ENCODE measurements at places on chromosomes 12 and 14.

DNA sequence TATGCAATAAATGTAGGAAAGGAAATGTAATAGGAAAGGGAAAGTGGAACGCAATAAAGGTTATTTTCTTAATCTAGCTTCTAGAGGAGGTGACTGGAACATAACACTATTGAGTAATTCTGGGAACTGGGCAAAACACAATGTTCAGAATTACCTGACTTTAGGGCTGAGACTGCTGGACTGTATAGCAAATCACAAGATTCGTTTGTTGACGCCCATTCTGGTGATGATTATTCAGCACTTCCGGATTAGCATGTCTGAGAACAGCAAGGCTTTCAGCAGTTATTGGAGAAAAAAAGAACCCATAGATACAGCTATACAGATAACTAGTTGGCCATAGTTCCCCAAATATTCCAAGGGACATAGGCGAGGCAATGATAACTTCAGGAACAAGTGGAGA lies 2.3 kb upstream of the KLRD1 start:
- no peak for DNase-seq

GRCh38 chr12:18145924-18146323 lies 55.9 kb upstream of the RERGL start:
- DNase-seq = no peak

- DNase-seq = no peak
Observed at GRCh38 chr14:102044566-102044965, 42.3 kb downstream of the HSP90AA1 start.

DNA sequence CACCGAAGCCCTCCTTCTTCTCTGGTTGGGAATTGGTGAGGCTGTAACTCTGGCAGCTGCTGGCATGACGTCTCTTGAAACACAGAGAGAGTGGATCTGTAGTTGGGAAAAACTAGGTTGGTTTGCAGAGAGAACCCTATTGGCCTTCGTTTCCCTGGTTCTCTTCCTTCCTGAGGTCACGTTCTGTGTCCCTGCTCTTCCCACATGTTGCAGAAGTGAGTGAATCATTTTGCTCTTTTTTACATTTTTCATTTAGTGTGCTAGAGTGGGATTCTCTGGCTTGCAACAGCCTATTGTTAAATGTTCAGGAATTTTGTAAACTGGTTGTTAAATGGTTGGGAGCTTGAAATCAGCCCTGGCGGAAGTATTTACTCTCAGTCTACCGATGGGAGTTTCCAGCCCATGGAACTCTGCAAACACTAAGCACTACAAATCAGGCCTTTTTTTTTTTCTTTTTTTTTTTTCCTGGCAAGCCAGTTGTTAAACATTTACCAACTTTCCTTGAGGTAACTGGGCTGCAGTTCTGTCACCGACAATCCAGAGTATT lies 26.8 kb upstream of the CKAP4 start:
- DNase-seq = no peak

- no peak for DNase-seq
Observed at GRCh38 chr14:54794796-54795195, 107.8 kb downstream of the GCH1 start.

- peak; percentile 11 for DNase-seq
Observed at GRCh38 chr12:113333877-113334785, 778 bp downstream of the SLC8B1 start.

DNA sequence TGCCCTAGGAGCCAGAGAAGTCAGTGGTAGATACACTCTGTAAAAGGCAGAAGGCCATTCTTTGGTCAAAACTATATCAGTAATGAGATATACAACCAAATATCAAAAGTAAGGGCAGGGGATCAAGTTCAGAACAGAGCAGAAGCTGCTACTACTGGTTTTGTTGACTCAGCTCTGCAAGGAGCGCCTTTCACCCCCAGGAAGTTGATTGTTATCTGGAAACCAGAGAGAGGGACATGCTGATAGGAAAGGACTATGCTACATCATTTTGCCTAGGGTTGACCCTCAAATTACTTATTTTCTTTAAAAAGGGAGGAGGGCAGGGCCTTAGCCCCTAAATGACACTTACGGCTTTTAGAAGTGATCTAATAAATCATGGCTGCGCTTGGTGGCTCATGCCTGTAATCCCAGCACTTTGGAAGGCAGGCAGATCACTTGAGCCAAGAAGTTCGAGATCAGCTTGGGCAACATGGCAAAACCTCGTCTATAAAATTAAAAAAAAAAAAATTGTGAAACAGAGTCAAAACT lies 194.0 kb downstream of the KLHL28 start:
- DNase-seq = no peak

- DNase-seq = no peak
Observed at GRCh38 chr12:18054925-18055619, 34.9 kb downstream of the RERGL start.

- no peak for DNase-seq
Observed at GRCh38 chr12:109729371-109729781, 15.8 kb downstream of the FAM222A start.

DNA sequence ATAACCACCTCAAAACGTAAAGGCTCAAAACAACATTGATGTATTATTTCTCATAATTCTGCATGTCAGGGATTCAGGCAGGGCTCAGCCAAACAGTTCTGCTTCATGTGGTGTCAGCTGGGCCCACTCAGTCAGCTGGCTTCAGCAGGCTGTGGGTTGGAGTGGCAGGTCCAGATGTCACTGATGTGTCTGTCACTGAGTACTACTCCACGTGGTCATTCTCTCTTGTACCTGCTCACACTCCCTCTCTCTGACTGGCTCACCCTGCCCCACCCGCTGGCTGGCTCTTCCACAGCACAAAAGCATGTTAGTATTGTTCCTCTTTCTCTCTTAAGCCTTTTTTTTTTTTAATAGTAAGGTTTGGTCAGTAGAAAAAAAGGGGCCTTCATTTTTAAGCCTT lies 182.4 kb downstream of the DICER1 start:
- no peak for DNase-seq

- no peak for DNase-seq
Observed at GRCh38 chr14:104438166-104438887, 141.2 kb upstream of the C14orf180 start.

GRCh38 chr12:108123402-108123801 lies 5.7 kb upstream of the WSCD2 start:
- no peak for DNase-seq

DNA sequence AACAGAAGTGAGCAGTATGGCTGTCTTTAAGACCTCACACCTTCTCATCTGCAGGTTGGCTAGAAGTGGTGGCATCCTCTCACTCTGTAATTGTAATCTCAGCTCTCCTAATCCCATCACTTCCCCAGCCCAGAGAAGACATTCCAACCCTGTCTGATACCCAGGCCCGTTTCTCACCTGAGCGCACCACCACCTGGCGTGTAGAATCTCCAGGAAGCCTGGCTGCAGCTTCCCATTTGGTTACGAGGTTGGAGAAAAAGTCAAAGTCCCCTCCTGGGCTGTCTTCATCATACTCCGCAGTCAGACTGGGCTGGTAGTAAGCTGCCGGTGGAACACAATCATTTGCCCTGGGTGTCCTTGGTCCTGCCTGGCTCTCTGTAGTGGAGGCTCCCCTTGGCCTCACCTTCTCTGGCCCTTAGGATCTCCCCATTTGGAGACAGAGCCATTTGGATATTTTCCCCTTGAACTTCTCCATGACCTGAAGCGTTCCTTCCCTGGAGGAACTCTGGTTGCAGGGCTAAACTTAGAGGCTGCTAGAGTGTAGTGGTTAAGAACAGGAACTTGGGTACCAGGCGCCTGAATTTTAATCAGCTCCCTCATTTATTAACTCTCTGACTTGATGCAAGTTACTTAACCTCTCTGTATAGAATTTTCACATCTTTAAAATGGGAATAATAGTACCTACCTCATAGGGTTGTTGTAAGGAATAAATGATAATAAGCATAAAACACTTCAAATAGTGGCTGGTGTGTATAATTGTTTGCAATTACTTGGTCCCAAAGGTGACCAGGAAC lies 1.8 kb downstream of the SDR39U1 start:
- no peak for DNase-seq

GRCh38 chr14:37203423-37203822 lies 5.7 kb downstream of the MIPOL1 start:
- no peak for DNase-seq

- DNase-seq = no peak
Observed at GRCh38 chr12:11664101-11664500, 14.6 kb downstream of the ETV6 start.

DNA sequence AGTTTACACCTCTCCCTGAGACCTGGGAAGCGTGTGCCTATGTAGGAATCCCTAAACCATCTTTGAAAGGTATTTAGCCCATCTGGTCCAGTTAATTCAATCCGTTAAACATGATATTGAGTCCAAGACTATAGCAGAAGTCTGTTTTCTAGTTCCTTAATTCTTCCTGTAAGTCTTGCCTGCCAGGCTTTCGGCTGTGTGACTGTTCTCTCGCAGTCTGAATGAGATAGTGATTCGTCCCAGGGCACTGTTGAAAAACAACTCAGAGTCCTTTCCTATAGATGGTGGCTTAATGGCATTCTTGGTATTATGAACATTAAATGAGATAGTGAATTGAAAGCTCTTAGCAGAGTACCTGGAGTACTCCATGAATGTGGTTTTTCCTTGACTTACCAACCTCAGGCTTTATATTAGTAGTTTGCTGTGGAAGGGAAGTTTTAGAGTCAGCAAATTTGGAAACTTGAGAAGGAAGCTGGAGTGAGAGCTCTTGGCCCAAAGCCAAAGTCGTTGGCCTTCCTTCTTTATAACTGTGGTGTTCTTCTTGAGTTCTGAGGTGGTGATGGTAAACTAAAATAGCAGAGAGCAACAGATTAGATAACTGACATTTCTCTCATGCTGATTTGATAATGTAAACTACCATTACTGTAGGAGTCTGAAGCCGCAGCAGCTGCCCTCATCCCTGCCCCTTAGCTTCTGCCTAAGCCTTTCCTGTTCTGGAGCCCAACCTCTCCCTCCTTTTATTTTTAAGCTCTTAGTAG lies 76.5 kb downstream of the TGFB3 start:
- no peak for DNase-seq

GRCh38 chr14:22600027-22600426 lies 1.9 kb downstream of the ABHD4 start:
- DNase-seq = no peak

DNA sequence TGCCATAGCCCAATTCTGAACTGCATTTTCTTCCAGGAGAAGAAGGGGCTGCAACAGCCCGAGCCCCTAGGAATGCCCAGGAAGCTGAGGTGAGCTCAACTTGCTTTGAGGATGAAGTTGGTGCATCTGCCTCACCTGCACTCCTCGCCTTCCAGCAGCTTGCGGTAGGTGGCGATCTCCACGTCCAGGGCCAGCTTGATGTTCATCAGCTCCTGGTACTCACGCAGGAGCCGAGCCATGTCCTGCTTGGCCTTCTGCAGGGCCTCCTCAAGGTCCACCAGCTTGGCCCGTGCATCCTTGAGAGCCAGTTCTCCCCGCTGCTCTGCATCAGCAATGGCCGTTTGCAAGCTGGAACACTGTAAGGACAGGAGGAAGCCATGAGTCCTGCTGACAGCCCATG lies 6.0 kb downstream of the KRT75 start:
- peak; percentile 2 for DNase-seq

- DNase-seq = no peak
Observed at GRCh38 chr12:85509081-85509856, 229.2 kb downstream of the ALX1 start.

Measured in stimulated activated CD4-positive, alpha-beta T cell treated with anti-CD3 and anti-CD28 coated beads, Interleukin-2, amount 100 ng/mL, for 24 hours (primary cell).